ENCODE measurements at places on chromosomes 16 and 17.

DNA sequence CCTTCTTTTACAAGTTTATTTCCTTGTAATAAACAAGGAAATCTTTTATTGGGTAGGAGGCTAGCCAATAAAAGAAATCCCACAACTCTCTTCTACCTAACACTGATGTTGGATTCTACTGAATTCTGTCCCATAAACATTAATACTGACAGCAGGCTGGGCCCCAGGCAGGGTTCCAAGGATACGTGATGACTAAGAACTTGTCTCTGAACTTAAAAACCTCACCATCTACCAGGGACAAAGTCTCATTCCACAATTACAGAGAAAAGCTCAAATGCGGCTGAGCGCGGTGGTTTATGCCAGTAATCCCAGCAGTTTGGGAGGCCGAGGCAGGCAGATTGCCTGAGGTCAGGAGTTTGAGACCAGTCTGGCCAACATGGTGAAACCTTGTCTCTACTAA is 64.9 kb downstream of the ARHGAP17 start:
- no peak for DNase-seq

GRCh38 chr16:58814348-58814801 is 80.3 kb upstream of the GOT2 start:
- DNase-seq: peak; percentile 2

DNA sequence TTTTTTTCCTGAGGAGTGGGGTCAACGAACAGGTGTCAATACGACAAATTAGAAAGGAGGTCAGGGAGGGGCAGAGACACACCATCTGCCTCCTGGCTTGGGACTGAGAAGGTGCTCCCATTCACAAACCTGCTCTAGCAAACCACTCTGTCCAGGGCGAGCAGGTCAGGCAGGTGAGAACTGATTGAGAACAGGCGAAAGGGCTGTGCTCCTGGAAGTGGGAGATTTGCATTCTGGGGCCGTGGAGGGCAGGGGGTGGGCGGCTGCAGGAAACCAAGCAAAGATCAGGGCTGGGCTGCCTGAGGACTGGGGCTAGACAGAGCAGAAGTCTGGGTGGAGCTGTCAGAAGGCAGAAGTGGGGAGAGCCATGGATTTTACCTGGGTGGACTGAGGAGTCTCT is 98.9 kb upstream of the NLRP1 start:
- DNase-seq: no peak

GRCh38 chr17:56038131-56038530 is 115.1 kb upstream of the ANKFN1 start:
- no peak for DNase-seq

Measured in activated T-cell treated with anti-CD3 and anti-CD28 coated beads for 1 hour (primary cell).